PC-3 (cell line): ENCODE measurements at places on chromosomes 12 and 14. TPM values are rescaled to one million over a fixed set of nuclear protein-coding genes. Genes with fewer than 3 reads are reported as not detected.

C1S gene
- total RNA-seq, result 2.1 and 2.9 TPM in 2 replicates

MSRB3 gene
- 4.5 and 5.9 TPM in 2 replicates for total RNA-seq

KRT8 gene
- 719 and 1,028 TPM in 2 replicates for total RNA-seq

DLGAP5 gene
- total RNA-seq, result 94.1 and 97.9 TPM in 2 replicates

PCED1B gene
- total RNA-seq, result 1.0 TPM in 1 of 2 replicates, not detected in the other

KRT85 gene
- not detected in 2 replicates for total RNA-seq

GRCh38 chr12:68623984-68624383 lies 13.3 kb downstream of the RAP1B start:
- peak; percentile 32 for DNase-seq

DNA sequence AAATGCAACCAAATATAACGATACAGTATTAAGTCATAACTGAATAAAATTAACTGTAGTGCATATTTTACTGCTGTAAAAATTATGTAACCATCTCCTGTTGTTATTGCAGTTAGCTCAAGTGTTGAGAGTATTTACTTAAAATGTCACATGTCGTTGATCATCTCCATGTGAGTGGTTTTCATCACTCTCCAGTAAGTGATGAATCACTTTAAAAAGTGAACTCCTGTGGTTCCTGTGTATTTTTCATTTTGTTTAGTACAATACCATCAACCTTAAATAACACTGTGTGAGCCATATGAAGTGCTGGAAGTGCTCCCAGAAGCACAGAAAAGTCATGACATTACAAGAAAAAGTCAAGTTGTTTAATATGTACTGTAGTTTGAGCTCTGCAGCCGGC lies 104.7 kb upstream of the SLCO1B1 start:
- DNase-seq, result peak; percentile 10

GRCh38 chr12:81114226-81114625 lies 36.3 kb downstream of the ACSS3 start:
- no peak for DNase-seq

- peak; percentile 97 for DNase-seq
These were observed 12.4 kb downstream of the ERG28 start for GRCh38 chr14:75648066-75648838.
